Endothelial cell (in vitro differentiated cells): ENCODE measurements at places on chromosomes 12 and 14.

- no peak for DNase-seq
Observed at GRCh38 chr12:66011731-66012130, 118.8 kb downstream of the LLPH start.

- DNase-seq = no peak
Observed at GRCh38 chr12:43425361-43425760, 126.6 kb downstream of the ADAMTS20 start.

- DNase-seq = no peak
Observed at GRCh38 chr12:51672334-51672733, 81.3 kb downstream of the SCN8A start.

DNA sequence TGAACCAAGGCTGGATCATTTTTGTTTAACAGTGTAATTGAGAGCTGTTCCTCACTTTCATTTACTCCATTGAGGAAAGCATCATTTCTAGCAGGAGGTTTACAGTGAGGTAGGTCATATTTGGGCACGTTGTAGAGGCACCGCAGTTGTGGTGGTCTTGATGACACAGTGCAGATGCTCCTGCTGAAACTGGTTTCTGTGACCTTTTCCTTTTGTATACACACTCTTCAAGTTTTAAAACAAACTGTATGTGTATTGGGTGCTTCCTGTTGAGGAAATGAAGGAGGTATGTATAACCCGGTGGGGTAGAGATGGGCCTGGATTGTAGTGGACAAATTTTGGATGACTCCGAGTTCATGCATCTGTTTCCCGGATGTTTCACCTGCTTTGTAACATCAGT lies 456.3 kb upstream of the RGS6 start:
- DNase-seq = no peak

GRCh38 chr12:76037130-76038103 lies 5.8 kb upstream of the PHLDA1 start:
- DNase-seq = peak; percentile 17

- DNase-seq = no peak
Observed at GRCh38 chr12:19706936-19707335, 267.6 kb downstream of the AEBP2 start.

GRCh38 chr14:92465353-92466055 lies 48.1 kb upstream of the RIN3 start:
- no peak for DNase-seq

GRCh38 chr12:4947253-4947652 lies 37.5 kb downstream of the KCNA1 start:
- no peak for DNase-seq

- no peak for DNase-seq
Observed at GRCh38 chr12:2489275-2489674, 305.5 kb upstream of the FKBP4 start.

GRCh38 chr14:44970907-44971306 lies 8.9 kb downstream of the TOGARAM1 start:
- DNase-seq = no peak

DNA sequence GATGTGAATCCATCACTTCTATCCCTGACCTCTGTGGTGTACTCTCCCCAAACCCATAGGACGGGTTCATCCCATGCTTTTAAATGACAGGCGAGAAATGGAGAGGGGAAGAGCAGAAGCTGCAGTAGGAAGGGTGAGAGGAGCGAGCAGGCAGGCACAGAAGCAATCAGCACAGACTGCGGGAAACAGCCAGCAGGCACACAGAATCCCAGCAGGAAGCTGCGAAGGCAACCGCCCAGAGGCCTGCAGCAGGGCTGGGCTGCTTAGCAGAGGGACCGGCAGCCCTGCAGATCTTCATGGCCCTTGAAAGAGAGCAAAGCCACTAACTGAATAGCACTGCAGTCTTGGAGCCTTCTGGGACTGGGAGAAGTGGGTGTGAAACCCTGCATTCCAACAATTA lies 287.0 kb upstream of the FKBP4 start:
- DNase-seq = peak; percentile 22

- no peak for DNase-seq
Observed at GRCh38 chr12:63238892-63239291, 87.9 kb upstream of the AVPR1A start.

DNA sequence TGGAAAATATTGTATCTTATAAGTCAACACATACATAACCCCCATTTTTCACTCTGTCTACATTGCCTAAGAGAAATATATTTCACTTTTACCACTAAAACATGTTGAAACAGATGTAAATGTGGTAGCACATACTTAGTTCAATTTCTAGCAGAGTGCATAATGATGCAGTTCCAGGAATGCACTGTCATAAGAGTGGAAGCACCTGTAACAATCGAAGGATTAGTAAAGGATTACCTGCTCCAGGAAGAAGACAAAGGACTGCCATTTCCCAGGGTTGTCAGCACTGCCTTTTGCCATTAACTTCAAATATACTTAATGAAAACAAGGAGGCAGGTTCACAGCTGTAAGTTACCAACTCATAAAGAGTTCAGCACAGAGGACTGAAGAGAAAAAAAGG lies 24.6 kb downstream of the DAD1 start:
- no peak for DNase-seq

GRCh38 chr12:42541965-42542364 lies 47.6 kb downstream of the PRICKLE1 start:
- DNase-seq = no peak

GRCh38 chr12:43957732-43958372 lies 122.0 kb downstream of the TMEM117 start:
- DNase-seq = peak; percentile 41

DNA sequence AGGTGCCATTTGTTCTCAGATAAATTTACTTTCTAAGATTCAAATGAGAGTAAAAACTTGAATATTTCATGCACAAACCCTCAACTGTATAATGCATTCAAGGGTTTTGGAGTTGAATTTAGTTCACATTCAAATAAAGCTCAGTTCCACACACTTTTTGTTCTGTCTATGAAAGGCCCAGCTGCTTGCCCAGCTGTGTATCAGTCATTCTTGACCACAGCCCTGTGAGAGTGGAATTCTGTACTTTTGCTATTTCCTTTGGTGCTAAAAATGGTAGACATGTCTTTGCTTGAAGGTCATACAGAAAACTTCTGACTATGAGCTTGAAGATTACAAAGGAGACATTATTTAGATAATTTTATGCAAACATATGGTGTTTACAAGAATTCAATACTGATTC lies 110.4 kb downstream of the KCNC2 start:
- no peak for DNase-seq

- DNase-seq = no peak
Observed at GRCh38 chr12:52867642-52868041, 18.8 kb upstream of the KRT78 start.

- no peak for DNase-seq
Observed at GRCh38 chr12:52833922-52834726, at the start of gene KRT79. KRT79 (minus strand) TSS chr12:52834311; CDS start chr12:52834260, 51 bp downstream.

DNA sequence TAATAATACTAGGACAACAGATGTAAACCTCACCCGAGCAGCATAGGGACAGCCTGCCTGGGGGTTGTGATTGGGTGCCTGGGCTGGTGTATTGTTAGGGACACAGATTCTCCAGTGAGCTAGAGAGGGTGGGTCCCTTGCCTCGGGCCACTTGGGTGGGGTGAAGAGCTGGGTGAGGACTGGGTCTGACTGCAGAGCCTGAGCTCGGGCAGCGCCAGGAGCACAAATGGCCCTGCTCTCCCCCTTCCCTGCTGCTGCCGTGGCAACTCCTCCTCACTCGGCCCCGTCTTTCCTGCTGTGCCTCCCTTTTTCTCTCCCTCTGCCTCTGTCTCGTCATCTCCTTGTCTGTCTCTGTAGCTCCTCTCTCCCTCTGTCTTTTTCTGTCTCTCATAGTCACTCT lies 115.4 kb downstream of the GLT1D1 start:
- no peak for DNase-seq

GRCh38 chr12:41058266-41058665 lies 129.9 kb upstream of the PDZRN4 start:
- DNase-seq = no peak

DNA sequence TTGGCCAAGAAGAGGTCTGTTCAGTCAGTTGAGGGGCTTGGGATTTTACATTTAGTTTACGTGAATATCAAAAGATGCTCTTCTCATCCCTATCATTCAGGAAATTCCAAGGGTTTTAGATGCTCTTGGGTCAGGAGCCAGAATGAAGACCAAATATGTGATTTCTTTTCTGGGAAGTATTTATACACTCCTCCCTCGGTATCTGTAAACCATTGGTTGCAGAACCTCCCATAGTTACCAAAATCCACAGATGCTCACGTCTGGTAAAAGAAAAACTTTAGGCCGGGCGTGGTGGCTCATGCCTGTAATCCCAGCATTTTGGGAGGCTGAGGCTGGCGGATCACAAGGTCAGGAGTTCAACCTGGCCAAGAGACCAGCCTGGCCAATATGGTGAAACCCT lies 75.9 kb downstream of the TNFAIP2 start:
- no peak for DNase-seq

DNA sequence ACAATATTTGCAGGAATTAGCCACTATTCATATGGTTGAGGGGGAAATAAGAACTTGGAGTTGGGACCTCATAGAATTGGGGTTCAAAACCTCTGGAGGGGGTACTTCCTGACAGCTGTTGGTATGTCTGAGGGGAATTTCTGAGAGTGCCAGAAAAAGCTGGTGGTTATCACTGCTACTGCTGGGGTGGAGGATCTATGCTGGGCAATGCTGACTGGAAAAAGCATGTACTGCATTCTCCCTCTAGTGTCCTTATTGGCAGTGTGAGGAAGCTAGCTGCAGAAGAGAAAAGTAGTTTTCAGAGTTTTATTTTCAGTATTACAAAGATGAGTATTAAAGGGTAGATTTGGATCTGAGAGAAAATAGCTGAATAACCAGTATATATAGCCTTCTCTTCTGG lies 88.8 kb downstream of the FUT8 start:
- no peak for DNase-seq

DNA sequence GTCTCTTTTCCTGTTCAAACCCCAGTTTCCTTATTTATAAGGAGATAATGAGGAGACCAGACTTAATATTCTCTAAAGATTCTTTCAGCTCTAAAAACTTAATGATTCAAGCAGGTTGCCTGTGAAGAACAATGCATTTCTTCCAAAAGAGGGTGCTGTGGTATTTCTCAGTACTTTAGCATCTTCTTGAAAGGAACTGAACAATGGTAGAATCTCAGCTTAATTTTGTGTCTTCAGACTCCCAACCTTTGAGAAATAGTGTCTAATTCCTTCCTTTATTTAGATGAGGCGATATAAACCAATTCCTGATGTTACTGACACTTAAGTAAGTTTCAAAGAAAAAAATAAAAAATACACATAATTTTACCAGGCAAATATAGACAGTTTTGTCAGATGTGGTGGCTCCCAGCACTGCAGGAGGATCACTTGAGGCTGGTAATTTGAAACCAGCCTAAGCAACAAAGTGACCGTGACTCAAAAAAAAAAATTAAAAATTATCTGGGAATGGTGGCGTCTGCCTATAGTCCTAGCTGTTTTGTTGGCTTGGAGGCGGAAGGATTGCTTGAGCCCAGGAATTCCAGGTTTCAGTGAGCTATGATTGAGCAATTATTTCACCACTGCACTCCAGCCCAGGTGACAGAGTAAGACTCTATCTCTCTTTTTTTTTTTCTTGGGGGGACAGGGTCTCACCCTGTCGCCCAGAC lies 76.9 kb upstream of the PSMA6 start:
- DNase-seq = no peak

- DNase-seq = no peak
Observed at GRCh38 chr14:81478446-81478845, 55.2 kb downstream of the SEL1L start.

DNA sequence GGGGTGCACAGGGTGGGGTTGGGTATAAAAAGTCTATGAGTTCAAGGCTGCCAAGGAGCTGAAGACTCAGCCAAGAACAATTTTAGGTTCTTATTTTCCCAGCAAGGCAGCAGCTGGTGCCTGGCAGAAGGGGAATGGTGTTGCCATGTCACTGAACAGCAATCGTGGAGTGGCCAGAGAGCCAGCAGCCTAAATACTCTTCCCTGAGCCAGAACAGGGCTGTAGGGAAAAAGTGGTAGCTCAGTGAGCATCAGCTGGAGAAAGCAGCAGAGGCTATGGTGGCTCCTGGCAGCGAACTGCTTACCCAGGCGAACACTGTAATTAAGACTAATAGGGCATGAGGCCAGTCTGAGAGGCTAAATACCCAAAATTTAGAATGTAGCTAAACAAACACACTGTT lies 334.9 kb downstream of the RMST start:
- DNase-seq = no peak

- DNase-seq = peak; percentile 21
Observed at GRCh38 chr14:53929871-53930715, 26.5 kb downstream of the BMP4 start.

DNA sequence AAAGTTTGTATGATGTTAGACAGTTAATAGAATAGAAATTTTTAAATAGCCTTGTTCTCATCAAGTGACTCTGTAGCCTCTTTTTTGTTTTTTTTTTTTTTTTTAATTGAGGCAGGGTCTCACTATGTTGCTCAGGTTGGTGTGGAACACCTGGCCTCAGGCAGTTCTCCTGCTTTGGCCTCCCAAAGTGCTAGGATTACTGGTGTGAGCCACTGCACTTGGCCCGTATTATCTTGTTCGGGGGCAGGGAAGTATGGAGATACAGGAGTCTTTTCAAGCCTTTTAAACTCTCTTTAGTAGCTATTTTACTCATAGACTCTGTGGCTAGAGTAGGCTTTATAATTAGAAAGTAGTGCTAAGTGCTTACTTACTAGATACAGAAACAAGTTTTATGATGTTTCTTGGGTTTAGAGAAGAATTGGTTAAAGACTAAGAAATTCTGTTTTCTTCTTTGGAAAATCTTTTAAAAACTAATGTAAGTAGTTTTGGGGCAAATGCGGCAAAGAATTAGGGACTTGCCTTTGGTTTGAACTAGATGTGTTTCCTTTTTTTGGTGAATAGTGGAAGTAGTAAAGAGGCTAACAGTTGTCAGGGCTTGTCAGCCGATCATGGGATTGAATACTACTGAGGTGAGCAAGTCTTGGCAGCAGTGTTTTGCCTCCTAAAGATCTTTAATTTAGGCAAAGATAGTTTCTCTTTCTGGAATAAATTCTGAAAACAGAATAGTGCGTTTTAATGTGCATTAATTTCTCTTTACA lies 31.3 kb downstream of the FBXO34 start:
- no peak for DNase-seq

- no peak for DNase-seq
Observed at GRCh38 chr14:64762044-64763034, 58.1 kb downstream of the PLEKHG3 start.

DNA sequence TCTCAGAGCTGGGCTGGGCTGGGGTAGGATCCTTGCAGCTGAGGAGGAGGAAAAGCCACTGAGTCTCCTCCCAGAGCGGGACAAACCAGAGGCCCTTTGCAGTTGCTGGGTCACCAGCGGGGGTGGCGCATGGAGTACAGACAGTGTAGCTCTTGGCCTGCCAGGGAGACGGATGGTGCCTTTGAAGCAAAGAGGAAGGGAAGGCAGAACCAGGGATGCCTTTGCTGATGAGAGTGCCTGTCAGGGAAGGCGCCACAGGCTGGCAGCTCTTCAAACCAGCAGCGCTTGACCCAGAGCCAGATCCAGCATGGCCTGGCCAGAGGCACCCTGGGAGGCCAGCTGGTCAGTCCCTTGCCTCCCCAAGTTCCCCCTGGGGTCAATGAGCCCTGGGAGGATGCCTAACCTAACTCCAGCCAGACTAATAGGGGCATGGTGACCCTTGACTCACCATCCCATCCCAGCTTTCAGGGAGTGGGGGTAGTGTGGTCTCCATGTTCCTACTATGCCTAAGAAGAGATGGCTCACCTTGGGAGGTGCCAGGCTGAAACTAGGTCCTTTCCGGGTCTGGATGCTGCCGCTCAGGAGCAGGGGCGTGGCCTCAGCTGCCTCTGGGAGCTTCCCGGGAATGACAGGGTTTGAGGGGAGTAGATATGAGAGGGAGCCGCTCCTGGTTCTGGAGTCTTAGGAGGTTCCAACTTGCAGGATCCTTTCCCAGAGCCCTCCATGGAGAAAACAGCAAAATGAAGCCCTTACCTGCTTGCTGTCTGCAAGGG lies 19.8 kb downstream of the VASH1 start:
- no peak for DNase-seq
